ENCODE measurements at places on chromosomes 5 and 9. TPM values are rescaled to one million over a fixed set of nuclear protein-coding genes. Genes with fewer than 3 reads are reported as not detected.

DNA sequence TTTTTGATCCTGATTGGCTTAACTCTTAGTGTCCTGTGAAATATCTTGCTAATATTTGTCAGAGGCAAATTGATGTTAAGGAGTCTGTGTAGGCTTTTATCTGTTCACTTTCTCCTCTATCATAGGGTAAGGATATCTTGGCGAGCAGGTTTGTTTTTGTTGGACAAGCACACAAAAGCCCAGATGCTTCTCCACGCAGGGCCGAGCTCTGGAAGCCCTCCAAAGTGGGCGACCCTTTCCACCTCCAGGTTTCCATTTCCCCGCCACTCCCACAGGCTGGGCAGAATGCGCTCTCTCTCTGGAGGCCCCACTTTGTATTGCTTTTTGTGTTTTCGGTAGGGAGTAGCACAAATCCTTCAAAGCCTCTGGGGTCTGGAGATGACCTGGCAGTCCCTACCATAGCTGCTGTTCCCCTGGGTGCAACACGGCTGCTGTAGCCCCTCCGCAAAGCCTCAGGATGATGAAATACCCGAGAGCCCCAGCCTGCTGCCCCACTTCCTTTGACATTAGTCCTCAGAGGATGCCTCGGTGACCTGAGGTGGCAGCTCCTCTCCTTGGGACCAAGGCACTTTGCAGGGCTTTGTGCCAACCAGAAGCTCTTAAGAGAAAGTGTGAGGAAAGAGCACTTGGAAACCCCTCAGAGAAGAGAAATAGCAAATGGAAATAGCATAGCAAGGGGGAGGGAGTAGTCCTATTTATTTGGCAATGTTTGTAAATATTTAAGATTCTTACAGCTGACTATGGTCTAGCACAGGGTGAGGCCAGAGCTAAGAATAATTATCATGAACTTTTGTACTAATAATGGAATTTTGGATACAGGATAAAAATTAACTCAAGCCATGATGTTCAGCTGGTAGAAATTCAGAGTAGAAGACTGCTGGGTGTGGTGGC lies 122.8 kb downstream of the ARHGEF28 start:
- DNase-seq: peak; percentile 65

GRCh38 chr5:179819296-179820126 lies 1.2 kb upstream of the SQSTM1 start:
- peak; percentile 78 for DNase-seq

- DNase-seq: no peak
Observed at GRCh38 chr5:52579391-52579790, 208.3 kb upstream of the ITGA1 start.

- DNase-seq: peak; percentile 54
Observed at GRCh38 chr9:114233491-114234185, 78.3 kb downstream of the COL27A1 start.

DNA sequence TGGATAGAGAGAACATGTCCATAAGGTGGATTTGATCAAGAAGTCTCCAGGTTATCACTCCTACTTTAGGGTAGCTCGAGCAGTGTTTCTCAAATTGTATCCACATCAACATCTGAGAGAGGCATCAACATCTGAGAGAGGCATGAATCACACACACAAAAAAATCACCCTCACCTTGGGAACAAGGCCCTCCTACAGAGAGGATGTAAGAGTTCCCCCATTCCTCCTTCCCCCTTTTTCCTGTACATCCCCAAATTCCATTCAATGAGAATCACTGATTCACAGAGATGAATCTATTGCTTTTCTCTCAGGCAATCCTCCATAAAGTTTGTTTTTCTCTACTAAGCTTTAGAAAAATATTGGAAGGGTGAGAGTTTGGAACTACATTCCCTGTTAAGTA lies 233.4 kb upstream of the CDH6 start:
- DNase-seq: no peak

DNA sequence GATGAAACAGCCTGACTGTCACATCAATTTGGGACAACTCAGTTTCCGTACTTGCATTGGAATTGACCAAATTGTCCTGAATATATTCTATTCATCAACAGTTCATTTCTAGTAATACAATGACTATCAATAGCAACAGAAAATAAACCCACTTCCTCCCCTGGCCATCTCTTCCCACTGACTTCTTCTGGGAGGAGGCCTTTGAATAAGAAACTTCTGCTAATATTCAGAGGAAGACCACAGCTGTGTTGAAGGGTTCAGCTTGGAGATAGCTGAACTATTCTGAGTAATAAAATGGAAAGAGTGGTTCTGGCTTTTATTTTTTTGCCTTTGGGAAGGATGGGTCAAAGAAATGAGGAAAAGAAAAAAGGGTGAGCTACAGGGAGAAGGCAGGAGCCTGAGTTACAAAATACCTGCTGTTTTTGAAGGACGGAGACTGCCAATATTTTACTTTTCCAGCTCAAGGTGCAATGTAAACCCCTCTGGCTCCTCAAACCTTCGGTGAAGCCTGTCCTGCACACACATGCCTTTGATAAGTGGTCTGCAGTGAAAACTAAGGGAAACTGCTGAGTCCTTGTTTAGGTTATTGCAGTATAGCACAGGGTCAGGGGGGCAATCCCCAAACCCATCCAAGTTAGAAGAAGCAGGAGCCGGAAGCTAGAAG lies 29.9 kb downstream of the FYB1 start:
- no peak for DNase-seq

GRCh38 chr5:132525299-132525724 lies 18.0 kb downstream of the IL5 start:
- no peak for DNase-seq

The CER1 gene
- total RNA-seq: not detected

DNA sequence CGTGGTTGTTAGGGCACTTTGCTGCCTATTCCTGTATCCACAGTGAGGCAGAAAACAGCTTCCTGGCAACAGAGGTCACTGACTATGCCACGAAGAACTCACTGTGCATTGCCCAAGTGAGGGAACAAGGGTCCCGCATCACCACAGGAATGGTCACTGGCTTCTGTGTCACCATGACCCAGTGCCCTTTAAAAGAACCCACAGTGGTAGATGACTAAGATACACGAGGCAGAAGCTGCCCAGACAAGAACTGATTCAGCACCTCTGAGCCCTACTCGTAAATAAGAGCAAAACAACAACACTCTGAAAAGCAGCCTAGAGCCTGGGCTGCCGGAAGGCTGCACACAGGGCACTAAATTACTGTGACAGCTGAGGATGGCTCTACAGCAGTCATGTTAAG lies 236.6 kb upstream of the RASEF start:
- DNase-seq: no peak

The NSD1 gene
- 33.6 TPM for total RNA-seq

DNA sequence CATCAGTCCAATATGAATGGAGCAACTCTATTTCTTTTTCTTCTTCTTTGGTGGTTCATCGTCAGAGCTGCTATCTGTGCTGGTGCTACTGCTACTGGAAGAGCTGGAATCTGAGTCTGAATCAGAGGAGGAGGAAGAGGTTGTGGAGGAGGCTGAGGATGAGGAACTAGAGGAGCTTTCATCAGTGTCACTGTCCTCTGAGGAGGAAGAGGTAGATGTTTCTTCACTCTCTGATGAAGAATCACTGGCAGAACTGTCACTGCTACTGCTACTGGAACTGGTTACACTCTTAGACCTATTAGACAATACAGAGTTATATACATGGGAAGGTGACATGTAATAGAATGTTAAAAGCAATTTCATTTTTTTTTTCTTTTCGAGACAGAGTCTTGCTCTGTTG lies 27.8 kb downstream of the ZCCHC10 start:
- DNase-seq: no peak

DNA sequence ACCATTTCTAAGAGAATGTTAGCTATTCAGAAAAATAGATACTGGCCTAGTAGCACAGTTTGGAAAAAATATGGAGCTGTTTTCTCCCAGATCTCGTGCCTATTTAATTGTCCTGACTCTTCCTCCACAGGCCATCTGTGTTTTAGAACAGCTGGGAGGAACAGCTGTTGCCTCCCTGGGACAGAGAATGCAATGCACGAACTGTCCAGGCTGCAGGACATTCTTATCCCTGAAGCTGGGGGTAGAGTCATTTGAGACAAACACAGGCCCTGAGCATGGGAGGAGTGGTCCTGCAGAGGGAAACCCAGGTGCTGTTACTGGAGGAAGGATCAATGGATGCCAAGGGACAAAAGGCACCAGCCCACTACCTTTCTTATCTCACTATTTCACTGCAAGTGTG lies 20.9 kb upstream of the SPARC start:
- no peak for DNase-seq

DNA sequence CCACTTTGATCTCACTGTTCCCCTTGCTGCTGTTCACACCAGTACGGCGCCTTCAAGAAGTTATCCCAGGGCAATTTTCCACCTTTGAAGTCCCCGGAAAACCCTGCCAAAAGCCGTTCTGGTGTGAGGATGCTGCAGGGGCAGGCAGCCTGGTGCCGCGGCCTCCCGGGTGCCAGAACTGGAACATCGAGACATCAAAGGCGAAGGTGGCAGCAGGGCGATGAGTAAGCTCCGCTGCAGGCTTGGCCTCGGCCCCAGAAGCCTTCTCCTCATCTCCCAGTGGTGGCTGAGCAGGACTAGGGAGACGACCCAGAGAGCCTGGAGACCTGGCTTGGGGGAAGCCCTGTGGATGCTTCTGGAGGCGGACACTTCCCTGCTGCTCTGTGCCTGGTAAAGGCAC lies 115.3 kb upstream of the MSX2 start:
- no peak for DNase-seq

DNA sequence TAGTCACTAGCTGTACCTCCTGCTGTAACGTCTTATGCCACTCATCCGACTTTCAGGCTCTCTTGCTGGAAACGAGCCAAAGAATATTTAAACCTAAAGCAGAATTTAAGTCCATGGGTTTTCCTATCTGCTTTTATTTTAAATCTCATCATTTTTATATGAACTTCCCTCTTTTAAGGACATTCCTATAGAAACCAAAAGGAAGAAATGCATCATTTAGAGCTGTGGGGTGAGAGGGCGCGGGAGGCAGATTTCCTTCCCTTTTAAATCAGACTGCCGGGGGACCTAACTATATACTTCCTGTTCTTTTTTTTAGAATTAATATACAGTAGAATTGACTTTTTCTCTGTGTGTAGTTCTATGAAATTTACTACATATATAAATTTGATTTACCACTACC lies 468.8 kb downstream of the BNC2 start:
- peak; percentile 47 for DNase-seq

DNA sequence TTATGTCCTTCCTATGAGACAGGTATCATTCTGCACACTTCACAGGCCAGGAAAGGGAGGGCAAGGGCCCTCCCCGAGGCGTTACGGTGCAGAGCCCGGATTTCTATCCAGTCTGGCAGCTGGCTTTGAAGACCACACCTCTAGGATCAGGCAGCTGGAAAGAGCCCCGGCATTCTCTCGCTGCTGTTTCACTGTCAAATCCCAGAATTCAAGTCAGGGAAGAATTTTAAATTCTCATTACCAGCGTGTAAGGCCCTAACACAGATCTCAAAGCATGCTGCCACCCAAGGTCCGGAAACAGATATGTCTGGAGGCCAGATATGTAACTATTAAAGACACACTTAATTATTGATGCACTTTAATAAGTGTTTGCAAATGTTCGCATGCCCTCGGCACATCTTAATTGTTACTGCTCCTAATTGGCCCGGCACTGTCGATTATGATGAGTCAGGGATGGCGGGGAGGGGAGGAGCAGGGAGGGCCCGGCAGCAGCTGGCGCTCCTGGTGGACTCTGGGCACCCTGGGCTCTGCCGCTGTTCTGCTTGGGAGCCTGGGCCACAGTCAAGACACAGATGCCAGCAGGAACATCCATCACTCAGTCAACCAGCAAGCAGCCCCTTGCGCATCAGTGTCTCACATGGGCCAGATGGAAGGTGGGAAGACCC lies 76.3 kb upstream of the BARHL1 start:
- DNase-seq: no peak

DNA sequence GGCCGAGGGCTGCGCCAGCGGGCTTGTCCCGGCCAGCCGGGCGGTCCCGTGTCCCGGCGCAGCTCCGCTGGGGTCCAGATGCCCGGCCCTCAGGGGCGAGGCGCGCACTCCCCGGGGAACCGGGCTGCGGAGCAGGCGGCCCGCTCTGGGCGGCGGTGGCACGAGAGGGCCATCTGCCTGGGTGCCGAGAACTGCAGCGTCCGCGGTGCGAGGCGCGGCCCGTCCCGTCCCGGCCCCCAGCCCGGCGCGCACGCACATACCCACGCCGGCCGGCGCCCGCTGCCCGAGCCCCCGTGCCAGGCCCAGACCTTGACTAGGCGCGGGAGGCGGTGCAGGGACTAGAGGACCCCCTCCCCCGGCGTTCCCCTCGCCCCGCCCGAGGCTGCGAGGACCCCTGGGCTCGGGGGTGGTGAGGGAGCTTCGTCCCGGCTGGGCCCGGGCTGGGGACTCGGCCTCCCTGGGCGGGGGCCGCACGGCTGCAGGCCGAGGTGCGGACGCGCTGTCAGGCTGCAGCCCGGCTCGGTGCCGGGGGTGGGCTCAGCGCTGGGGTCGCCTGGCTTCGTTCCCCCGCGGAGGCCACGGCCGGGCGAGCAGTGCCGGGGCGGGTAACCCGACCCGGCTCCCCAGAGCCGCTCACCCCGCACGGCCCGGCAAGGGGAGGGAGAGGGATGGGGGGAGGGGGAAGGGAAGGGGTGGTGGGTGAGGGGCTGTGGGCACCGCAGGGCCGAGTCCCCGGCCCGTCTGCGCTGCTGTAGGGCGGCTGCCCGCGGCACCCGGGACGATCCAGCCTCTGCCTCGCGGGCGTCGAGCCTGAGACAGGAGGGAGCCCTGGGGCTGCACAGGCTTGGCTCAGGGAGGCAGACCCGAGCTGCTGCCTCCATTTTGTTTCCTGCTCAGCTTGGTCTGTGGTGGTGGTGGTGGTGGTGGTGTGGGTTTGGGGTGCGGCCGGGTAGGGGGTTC lies 1.2 kb upstream of the NSD1 start:
- no peak for DNase-seq

DNA sequence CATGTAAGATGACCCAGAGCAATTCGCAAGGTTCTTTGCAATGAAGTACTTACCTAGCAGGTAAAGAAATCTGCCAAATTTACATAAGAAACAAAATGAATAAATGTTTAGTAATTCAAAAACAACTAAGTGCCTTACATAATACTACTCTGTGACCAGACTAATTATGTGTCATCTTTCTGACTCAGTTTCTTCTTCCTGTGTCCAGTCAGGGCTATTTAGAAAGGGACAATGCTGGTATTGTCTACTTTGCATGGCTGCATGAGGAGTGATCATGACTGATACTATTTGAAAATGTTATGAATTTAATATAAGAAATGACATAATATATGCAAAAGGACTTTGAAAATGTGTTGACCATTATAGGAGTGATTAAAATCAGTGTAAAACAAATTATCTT lies 210.0 kb downstream of the TMEM161B start:
- no peak for DNase-seq

The PCDH12 gene
- total RNA-seq: 9.2 TPM

DNA sequence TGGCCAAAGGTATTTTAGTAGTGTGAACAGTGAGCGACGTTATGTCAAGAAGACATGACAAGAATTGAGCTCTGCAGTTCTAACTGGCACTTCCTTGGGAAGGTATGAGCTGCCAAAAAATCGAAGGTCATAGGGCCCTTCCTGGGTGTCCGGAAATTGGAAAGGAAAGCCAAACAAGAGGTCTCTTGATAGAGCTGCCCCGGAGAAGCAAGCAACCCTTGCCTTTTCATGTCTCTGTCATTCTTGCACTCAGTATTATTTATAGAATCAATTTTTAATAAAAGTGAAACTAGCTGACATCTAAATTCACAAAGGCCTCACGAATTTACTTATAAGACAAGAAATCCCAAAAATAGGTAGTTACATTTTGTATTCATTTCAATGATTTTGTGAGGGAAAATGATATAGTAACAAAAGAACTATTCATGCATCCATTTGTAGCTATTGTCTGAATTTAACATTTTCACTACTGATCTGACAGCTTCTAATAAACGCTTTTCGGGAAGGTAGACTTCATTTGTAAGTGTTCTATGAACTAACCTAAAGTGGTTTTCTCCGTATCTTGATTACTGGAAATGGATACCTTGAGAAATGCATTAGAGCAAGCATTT lies 113.8 kb upstream of the VCAN start:
- no peak for DNase-seq

Measured in Right ventricle myocardium superior (tissue), 1 donor.